ENCODE measurements at places on chromosomes 11 and 22. TPM values are rescaled to one million over a fixed set of nuclear protein-coding genes. Genes with fewer than 3 reads are reported as not detected.

GRCh38 chr11:10638316-10638925 lies 55.1 kb downstream of the IRAG1 start:
- no peak for DNase-seq

DNA sequence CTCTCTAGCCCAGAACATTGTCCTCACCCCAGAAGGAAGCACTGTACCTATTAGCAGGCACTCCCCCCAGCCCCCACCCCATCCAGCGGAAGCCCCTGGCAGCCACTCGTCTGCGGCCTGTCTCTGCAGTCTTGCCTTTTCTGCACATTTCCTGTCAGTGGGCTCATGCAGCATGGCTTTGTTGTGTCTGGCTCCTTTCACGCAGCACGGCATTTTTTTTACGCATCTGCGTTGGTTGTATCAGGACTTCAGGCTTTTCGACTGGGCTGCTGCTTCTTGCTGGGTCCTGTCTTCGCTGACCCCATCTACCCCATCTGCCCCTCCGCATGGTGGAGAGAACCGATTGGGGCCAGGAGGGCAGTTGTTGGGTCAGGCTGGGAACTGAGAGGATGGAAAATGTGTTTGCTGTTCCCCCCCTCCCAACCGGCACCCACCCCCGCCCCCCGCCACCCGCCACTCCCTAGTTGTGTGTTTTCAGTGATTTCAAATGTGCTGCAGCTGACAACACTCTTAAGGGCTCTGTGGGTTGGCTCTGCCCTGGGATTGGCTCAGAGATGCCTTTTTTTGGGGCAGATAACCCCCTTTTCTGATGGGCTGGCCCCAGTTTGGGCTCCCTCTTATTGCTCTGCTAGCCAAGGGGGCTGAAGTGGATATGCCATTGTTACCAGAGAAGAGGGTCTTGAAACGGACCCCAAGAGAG lies 110.0 kb downstream of the KIAA1671 start:
- DNase-seq = no peak

- DNase-seq = peak; percentile 38
Measured at GRCh38 chr22:49014227-49015201, 813.2 kb downstream of the BRD1 start.

DNA sequence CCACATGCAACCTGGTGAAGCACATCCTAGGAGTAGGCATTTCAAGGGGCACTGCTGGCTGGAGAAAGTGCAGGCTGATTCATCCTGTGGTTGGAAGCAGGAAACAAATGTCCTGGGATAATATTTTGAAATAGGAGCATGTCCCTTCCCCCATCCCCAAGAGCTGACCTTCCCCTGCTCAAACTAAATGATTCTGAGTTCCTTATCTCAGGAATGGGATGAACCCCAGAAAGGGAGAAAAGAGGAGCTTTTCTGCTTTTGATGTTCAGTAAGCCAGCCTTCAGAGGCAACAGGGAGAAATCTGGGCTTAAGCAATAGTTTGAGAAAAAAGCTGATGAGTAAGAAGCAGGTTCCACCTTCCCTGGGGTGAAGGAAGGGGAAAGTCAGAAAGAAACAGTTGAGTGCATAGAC lies 19.5 kb upstream of the SPON1 start:
- DNase-seq = no peak

- DNase-seq = no peak
Measured at GRCh38 chr11:71933141-71933933, 4.5 kb downstream of the RNF121 start.

PHLDA2 gene
- 7.2 TPM for total RNA-seq

PRAME gene
- not detected for total RNA-seq

GRCh38 chr22:16810188-16810802 lies 14.9 kb downstream of the XKR3 start:
- DNase-seq = no peak

DNA sequence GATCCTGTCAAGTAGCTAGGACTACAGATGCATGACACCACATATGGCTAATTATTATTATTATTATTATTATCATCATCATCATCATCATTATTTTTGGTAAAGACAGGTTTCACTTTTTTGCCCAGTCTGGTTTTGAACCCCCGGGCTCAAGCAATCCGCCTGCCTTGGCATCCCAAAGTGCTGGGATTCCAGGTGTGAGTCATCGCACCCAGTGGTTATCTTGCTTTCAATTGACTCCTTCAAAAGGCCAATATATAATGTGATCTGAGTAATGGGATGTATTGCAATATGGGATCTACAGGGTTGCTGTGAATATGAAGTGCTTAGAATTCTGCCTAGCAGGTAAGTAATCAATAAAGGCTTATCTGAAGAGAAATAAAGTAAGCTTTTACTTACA lies 221.2 kb downstream of the SBF2 start:
- no peak for DNase-seq

- DNase-seq = peak; percentile 51
Measured at GRCh38 chr22:19887256-19887985, 32.7 kb upstream of the GNB1L start.

DNA sequence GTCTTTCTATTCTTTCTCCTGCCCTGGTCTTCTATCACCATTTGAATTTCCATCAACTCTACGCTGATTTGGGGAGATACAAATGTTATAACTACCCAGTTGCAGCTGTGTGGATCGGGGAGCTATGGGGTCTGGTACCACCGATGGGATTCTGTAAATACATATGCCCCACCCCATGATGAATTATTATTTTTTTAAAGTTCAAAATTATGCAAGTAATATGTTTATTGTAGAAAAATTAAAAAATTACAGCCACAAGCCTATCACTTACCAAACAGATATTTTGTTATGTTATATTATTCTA lies 52.4 kb upstream of the CLMP start:
- DNase-seq = no peak

SOX6 gene
- total RNA-seq = 4.8 TPM

DNA sequence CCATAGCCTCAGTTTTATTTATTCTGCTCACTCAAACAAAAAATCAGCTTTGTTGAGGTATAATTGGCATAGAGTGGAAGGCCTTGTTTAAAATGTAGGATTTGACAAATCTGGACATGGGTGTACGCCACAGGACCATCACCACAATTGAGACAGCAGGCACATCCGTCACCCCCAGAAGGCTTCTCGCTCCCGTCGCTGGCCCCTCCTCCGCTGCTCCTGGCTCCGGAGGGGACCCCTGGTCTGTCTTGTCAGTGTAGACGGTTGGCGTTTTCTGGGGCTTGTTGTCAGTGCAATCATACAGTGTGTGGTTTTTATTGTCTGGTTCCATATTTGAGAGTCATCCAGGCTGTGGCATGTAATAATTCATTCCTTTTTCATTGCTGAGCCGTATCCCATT lies 97.6 kb downstream of the KCNQ1 start:
- DNase-seq = no peak

DNA sequence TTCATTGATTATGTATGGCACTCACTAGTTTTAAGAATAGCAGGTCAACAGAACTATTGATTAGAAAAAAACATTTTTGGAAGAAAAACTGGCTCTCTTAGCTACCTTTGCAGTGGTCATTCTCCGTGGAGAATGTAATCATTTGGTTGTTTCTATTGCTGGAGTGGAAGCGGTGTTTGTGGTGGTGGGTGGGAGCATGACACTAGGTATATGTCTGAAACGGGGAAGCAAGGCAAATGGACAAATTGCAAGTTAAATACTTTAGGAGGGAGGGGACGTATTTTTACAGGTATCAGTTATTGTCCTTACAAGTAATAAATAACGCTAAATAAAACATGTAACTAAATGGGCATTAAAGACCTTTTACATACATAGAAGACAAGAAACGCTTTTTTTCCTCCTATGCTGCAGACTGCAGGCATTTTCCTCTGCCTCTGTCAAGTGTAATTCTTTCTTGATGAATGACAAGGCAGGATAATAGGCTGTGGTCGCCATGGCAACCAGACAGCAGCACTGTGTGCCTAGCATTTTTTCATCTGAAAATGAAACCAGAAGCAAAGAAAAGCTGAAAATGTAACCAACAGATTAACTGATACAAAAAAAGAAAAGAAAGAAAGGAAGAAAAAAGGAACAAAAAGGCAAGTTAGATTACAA lies 46.2 kb downstream of the BLID start:
- DNase-seq = peak; percentile 66

DNA sequence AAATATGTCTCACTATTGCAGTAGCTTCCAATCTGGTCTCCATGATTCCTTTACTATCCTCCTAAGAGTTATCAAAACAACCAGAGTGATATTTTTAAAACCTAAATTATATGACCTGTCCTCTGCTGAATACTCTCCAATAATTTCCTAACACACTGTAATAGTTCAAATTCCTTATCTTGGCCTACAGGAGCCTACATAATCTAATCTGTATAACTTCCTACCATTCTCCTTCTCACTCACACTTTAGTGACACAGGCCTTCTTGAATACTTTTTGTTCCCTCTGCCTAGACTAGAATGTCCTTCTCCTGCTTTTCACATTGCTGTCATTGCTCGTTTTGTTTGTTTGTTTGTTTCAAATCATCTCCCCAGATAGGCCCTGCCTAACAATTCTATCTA lies 9.4 kb downstream of the FHIP1B start:
- no peak for DNase-seq

- DNase-seq = no peak
Measured at GRCh38 chr11:126175393-126175792, 36.1 kb downstream of the RPUSD4 start.

DNA sequence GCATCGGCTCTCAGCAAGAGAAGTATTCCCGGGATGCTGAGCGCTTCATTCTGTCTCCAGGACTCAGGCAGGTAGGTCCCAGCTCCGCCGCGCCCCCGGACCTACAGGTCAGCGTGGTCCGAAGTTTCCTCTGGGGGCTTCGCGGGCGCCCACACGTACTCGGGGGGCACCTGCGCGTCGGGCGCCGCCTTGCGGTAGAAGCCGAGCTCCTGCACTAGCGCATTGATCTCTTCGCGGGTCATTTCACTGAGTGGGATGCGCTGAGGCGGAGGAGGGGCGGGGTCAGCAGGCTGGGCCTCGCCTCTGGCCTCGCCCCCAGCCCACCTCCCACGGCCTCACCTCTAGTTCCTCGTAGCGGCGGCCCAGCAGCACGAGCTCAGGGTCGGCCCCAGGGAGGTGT lies 2.5 kb downstream of the SELENOM start:
- no peak for DNase-seq

- DNase-seq = no peak
Measured at GRCh38 chr11:84763931-84764330, 863.2 kb downstream of the DLG2 start.

GRCh38 chr22:48507171-48507570 lies 1320.5 kb downstream of the BRD1 start:
- no peak for DNase-seq

DNA sequence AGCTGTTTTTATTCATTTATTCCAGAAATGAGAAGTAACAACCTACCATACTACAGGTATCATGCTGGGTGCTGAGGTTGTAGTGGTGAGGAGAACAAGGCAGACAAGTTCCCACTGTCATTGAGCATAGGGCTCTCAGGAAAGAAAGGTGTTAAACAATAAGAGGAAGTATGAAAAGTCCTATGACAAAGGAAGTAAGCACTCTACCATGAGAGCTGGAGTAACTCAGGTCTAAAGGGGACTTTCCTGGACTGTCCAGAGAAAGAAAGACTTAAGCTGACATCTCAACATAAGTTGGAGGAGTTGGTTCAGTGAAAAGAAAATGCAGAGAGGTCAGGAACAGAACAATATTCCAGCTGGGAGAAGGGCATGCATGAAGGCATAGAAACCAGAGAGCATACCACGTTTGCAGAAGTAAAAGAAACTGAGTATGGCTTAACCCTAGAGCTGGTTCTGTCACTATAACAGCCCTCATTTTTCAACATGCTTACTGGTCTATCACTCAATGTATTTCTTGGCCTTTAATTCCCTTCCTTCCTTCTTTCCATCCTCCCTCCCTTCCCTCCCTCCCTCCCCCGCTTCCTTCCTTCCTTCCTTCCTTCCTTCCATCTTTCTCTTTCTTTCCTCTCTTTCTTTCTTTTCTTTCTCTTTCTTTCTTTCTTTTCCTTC lies 137.8 kb upstream of the BDNF start:
- no peak for DNase-seq

DNA sequence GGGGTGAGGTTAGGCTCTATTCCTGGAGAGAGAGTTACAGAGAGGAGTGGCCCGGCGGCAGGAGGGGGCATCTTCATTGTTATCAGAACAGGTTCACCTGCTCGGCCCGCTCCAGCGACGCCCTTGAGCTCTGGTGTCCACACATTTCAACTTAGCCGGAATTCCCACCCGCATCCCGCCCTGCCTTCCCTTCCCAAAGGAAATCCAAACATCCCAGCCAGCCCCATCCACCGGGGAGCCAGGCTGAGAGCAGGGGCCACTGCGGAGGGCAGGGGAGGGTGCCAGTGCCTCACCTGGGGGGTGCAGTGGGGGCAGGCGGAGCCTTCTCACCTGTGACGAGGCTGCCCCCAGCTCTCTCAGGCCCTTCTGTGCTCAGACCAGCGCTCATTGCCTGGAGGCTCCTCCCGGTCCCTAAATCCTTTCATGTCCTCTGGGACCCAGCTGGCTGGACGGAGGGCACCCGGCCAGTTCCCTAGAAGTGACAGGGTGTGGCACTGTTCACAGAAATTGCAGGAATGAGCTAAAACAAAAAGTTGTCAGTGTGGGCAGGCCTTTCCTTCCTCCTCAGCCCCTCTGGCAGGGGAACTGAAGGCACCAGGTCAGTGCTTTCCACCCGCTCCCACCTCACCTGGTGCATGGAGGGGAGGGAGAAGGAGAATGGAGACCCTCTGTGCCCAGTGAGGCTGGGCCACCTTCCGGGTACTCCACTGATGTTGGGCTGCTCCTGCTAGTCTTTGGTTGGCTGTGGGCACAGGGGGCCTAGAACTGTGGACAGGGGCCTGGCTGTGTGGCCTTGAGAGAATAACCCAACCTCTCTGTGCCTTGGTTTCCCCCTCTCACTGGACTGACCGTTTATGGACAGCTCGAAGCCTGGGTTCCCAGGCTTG lies 2.2 kb upstream of the MRGPRG start:
- peak; percentile 43 for DNase-seq

GRCh38 chr11:63448646-63449045 lies 42.3 kb downstream of the PLAAT5 start:
- DNase-seq = no peak

DNA sequence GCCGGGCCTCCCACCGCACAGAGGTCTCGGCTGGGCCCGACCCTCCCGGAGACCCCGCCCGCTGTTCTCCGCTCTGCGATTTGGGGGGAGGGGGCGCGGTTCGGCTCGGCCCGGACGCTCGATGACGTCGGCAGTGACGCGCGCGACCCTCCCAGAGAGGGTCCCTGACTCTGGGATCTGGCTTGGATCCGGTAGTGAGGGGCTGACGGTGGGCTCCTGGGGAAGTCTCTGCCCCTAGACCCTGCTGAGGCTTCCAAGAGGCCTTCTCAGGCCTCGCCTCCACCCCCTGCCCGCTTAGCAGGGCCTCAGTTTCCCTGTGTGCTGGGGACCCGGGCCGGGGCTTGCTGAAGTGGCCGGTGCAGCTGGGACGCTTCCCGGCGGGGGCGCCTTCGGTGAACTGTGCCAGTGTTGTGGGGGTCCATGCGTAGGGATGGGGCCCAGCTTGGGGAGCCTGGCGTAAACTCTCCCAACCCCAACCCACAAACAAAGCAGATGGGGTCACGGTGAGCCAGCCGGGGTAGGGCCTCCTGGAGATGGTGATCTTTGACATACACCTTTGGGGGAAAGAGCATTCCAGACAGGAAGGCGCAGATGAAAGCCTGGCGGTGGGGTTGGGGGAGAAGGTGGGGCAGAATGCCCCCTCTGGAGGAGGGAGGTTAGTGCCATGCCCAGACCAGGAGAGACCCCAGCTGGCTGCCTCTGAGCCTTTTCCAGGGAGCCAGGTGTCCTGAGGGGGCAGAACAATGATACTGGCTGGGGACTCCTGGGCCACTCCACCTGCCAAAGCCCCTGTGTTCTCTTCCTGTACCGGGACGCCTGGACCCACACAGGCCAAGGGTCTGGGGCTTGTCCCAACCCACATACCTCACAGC lies 1.0 kb downstream of the B4GALNT4 start:
- DNase-seq = peak; percentile 28

LMO2 gene
- 56.4 TPM for total RNA-seq

- no peak for DNase-seq
Measured at GRCh38 chr11:40746282-40746681, 713.2 kb downstream of the LRRC4C start.

Measured in lower lobe of right lung (tissue), 2 donors.